ENCODE measurements at places on chromosomes 2 and 18.

DNA sequence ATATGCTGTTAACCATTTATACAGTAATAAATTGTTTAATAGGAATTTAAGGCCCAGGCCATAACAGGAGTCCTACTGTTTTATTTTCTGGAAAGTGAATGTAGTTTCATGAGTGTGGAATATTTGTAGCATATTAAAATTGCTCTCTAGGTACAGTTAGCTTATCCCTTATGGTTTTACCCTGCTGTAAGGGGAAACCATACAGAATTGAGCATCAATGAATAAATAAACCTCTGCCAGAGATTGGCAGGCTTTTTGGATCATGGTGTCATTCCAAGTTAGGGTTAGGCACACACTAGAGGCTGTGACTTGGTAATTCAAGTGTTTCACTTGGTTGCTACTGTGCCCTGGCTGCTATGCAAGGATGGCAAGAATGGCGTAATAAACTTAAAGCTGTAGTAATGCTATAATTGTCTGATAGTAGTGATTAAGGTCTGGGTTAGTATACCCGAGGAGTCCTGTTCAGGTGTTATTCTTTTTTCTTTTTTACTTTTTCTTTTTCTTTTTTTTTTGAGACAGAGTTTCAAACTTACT is 30.4 kb downstream of the BMPR2 start:
- DNase-seq, result no peak

- DNase-seq, result no peak
Measured at GRCh38 chr2:194116861-194117260, 1540.2 kb upstream of the SLC39A10 start.

- DNase-seq, result no peak
Measured at GRCh38 chr18:35027206-35027605, 14.0 kb upstream of the MAPRE2 start.

DNA sequence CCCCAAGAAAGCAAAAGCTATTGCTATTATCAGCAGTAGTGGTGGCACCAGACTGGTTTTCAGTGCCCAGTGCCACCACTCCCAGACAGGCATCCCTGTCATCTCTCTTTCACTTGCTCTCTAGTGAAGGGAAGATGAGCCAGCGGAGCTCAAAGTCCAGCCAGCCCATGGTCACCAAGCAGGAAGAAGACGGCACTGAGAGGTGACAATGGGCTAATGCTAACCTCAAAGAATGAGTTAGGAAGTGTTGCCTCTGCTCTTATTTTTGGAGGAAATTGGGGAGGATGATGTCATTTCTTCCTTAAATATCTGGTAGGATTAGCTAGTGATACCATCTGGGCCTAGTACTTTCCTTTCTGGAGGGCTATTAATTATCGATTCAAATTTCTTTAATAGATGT is 1.7 kb downstream of the SP140 start:
- DNase-seq, result no peak

DNA sequence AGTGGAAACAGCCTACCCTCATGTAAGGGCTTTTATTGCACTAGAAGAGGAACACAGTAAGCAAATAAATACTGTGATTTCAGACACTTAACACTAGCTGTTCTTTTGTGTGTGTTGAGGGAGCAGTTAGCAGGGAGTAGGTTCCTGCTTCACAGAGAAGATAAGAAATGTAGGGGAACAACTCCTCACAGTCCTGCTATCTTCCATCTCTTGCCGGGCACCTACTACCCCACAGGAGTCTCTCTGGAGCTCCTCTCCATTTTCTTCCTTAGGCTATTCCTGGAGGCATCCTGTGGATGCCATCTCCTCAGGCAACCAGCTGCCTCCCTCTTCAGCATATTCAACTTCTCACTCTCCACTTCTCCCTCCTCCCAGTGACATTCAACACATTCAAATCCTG is 145.0 kb downstream of the SRBD1 start:
- no peak for DNase-seq

- DNase-seq, result no peak
Measured at GRCh38 chr18:62452280-62452831, 70.5 kb upstream of the ZCCHC2 start.

GRCh38 chr2:56348392-56349210 is 164.8 kb downstream of the CCDC85A start:
- DNase-seq, result no peak

GRCh38 chr2:241988146-241988545 is 118.6 kb downstream of the RTP5 start:
- no peak for DNase-seq

GRCh38 chr2:64784168-64785061 is 130.7 kb upstream of the SERTAD2 start:
- DNase-seq, result no peak

GRCh38 chr2:56185582-56186046 is 1.8 kb downstream of the CCDC85A start:
- no peak for DNase-seq

- DNase-seq, result no peak
Measured at GRCh38 chr2:103138123-103138901, 376.5 kb downstream of the TMEM182 start.

DNA sequence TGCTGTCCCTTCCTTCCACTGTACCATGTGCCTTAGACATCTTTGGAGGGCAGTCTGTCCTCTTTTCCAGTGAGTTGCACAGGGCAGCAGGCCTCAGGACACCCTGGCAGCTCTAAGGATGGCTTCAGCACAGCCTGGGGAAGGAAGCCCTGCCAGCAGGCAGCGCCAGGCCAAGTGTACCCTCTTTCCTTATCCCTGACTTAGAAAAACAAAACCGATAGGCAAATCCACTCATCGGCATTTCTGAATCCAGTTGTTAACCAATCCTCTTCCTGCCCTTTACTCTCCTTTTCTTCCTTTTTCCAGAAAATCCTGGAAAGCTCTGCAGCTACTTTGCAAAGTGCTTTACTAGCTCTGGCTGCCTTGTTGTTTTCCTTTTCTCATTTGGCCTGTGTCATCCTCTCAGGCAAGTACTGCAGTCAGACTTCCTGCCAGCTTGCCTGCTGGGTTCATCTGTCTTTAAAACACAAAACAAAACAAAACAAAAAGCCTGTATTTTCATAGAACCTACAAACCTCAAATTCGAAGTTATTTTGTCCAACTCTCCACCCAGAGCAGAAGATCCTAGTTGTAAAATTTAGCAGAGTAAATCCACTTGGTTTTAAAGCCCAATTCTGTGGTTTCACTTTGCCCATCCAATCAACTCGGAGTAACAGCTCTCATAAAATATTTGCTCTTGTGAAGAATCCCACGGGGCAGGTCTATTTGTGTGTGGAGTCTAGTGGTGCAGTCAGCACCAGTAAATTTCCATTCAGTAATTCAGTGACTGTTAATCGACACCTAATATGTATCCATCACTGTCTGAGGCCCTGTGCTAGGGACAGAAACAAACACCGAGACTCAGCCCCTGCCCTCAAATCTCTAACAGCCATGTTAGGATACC is 45.2 kb downstream of the PCBP1 start:
- no peak for DNase-seq

- DNase-seq, result no peak
Measured at GRCh38 chr18:76592981-76593381, 97.9 kb upstream of the ZNF516 start.

DNA sequence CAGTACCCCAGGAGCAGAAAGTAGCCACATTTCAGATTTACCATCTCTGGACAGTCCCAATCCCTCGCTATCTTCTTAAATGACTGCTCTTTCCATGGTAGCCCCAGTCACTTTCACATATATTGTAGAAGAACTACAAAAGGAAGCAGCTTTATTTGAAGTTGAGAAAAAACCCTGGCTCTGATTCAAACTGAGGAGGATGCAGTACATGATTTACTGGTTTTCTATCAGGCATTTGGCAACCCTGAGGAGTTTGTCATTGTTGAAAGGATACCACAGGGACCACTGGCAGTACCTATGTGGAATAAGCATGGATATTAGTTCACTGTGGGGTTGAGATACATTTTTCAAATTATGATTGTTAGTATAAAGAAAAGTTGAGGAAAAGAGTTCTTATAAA is 640.9 kb upstream of the SETBP1 start:
- no peak for DNase-seq

DNA sequence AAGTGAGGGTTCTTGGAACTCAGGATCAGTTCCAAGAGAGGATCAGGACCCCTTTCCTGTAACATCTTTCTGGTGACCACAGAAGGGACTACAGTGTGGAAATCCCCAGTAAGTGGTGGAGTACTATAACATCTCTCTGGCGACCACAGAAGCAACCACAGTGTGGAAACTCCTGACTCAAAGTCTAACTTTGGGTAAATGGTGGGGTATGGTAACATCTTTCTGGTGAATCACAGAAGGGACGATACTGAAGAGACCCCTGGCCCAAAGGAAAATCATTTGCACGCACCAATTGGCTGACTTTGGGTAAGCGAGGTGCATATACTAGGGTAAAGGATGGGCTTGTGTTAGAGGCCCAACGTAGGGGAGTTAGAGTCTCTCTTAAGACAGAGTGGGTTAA is 56.3 kb upstream of the GULP1 start:
- DNase-seq, result no peak

DNA sequence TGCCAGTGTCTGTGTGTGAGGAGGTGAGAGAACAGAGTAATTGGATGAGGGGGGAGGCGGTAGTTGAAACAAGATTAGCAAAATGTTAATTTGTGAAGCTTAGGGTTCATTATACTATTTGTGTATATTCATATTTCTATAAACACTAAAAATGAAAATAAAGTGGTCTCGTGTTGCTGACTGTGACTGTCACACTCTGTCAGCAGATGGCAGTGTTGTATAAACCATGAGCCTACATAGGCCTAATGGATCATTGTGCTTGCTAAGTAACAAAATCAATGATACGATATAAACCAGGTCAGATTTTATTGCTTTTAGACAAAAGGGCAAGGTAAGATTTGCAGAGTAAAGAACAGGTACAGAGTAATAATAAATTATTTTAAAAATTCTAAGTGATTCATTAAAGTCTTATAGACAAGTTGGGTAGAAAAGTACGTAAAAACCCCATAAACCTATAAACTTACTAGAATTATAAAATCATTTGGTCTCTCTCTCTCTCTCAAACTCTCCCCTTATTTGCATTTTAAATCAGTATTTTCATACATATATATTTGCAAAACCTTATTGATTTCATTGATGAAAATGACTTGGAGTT is 182.7 kb downstream of the RPIA start:
- peak; percentile 19 for DNase-seq

DNA sequence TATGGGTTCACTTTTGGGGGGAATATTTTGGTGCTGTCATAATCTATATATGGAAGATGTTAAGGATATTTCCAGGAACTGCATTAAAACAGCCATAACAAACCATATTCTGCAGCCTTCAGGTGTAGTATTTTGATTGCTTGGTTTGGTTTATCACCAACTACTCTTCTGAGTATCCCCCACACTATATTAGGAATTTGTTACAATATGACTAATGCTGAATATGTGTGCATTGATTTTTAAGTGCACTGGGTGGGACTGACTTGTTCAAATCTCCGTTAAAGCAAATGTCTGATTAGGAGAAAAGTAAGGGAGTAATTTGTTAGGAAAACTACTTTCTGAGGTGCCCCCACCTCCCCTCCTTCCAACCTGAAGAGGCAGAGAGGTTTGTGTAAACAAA is 47.7 kb downstream of the SPTBN1 start:
- DNase-seq, result no peak

DNA sequence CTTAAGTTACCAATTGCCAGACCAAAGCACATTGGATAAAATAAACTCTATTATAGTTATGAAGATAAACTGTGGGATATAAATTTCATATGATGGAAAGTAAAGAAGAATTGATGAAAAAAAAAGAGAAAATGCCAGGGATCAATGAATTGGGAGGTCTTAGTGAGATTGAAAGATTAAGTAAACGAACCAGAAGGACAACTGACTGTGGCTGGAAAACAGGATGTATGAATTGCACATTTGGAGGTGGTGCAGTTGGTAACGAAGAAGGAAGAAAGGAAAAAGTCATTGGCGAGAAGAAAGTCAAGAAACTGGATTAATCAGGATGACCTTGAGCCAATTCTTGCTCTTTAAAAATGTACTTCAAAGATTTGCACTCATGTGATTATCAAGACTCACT is 166.7 kb downstream of the NCK2 start:
- no peak for DNase-seq

- no peak for DNase-seq
Measured at GRCh38 chr2:97646977-97647376, 1.1 kb downstream of the COX5B start.

- DNase-seq, result no peak
Measured at GRCh38 chr2:127954857-127955256, 69.1 kb upstream of the AMMECR1L start.

DNA sequence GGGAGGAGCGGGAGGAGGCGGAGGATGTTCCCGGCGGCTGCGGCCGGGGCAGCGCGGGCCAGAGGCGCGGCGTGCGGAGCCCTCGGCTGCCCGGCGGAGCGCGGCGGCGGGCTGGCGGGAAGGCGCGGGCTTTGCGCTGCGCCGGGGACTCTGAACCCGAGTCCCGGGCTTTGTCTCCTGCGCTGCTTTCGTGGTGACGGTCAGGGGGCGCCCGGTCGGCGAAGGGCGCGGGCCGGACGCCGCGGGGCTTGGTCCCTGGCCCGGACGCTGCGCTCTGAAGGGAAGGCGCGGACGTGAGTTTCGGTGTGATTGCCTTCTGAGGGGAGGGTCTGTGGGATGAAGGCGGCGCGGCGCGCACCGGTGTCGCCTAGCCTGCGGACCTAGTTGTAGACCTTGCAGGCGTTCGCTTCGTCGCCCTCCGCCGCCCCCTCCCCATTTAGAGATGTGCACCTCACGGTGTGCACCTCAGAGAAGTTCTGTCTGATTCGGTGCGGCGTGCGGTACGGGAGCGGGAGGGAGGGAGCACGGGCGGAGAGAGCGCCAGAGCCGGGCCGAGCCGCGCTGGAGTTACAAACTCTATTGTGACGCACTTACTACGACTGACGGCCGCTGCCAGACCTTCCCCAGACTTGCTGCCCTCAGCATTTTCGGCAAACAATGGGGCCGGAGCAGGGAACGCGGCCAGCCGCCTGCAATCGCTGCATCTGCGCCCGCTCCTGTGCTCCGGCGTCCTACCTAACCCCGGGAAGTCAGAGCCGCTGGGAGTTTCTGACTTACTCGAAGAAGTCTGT is 2.1 kb downstream of the BCL2L11 start:
- DNase-seq, result no peak

GRCh38 chr18:54396760-54397159 is 39.1 kb downstream of the C18orf54 start:
- DNase-seq, result no peak

DNA sequence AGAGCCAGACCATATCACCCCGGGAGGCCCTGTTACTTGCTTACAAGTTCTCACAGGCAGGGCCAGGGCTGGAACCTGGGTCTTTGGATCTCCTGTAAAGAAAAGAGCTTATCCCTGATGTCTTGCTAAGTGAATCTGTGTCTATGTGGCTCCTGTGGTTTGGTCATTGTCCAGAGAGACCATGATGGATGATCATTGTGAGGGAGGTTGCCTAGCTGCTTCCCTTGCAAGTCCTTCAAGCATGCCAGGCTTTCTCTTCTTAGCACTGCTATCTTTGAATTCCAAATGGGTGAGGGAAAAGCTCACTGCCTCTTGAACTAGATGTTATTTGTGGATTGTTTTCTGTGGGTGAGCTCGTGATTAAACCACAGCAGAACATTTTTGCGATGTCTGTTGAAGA is 151.6 kb downstream of the FSHR start:
- DNase-seq, result no peak

- DNase-seq, result no peak
Measured at GRCh38 chr2:189179570-189179950, at the start of gene COL5A2. Gene COL5A2, minus strand, starts transcription at chr2:189179761. Its CDS starts 157 bp downstream, at chr2:189179604.
